NCI-H69 (cell line): ENCODE measurements at places on chromosomes 13 and 19.

- peak; percentile 26 for DNase-seq
These were observed 2.8 kb upstream of the F10 start for GRCh38 chr13:113119822-113120189.

DNA sequence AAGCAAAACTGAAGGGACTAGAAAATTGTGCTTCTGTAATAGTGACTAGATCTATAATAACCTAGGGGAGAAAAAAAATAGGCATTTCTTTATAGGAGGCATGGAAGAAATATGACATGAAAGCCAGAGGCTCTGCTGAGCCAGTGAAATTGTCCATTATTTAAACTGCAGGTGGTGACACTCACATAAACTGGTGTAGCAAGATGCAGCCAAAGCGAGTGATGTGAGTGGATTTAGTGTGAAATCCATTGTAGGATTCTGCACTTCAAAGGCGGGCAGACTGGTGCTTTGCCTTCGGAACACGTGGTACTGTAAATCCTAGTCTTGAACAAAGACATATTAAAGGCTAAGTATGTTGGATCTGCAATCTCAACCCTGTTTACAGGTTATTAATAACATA, 361.9 kb downstream of the TBC1D4 start:
- DNase-seq: no peak

DNA sequence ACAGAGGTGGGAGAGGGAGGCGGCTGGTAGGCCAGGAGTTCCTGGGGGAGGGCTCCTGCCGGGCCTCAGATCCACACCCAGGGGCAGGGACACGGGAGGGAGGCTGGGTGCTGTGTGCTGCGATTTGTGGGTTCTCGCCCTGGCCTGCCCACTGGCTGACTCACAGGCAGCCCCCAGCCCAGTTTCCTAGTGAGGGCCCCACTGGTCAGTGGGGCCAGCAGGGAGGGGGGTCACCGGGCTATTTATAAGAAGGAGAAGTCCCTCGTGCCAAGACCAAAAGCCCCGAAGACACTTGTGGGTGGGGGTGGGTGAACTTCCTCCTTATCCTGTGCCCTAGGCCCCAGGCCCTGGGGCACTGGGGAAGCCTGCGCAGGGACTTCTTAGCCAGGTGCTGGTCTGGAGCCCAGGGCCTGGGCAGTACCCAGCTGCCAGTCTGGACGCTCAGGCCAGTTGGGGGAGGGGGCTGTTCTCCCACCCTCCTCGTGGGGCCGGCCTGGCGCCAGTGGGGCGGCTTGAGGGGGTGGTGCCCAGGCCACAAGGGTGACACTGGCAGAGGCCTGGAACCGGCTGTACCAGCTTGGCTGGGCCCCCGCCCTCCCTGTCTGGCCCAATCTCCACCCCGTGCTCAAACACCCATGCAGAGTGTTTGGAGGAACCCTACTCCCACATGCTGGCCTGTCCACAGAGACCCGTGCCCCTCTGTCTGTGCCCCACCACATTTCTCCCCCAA, 5.0 kb upstream of the JUNB start:
- DNase-seq: peak; percentile 29

DNA sequence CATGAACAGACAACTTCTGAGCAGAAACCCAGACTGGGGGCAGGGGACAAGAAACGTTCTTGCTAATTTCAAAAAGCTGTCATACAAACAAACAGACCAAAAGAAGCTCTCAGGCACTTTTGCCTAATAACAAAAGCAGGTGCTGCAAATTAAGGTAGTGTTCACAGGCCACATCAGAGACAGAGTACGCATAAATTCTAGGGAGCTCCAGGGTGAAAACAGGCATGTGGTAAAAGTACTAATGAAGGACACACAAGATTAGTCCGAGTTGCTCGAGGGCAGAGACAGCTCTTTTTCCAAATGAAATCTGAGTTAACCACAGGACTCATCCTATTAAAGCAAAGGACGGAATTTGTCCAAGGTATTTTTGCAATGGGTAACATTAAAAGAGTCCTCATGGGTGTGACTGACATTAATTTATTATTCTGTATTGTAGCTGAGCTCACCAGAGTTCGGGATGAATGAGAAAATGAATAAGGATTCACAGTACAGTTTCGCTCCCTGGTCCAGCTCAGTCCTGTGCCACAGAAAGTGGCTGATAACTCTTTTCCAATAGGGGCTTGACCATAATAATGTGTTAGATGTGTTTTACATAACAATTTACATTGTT, 197.3 kb downstream of the LHFPL6 start:
- DNase-seq: peak; percentile 61

GRCh38 chr13:44455769-44456168, 82.1 kb downstream of the SERP2 start:
- no peak for DNase-seq

- peak; percentile 75 for DNase-seq
These were observed 3.6 kb downstream of the ANO8 start for GRCh38 chr19:17331045-17331558.

DNA sequence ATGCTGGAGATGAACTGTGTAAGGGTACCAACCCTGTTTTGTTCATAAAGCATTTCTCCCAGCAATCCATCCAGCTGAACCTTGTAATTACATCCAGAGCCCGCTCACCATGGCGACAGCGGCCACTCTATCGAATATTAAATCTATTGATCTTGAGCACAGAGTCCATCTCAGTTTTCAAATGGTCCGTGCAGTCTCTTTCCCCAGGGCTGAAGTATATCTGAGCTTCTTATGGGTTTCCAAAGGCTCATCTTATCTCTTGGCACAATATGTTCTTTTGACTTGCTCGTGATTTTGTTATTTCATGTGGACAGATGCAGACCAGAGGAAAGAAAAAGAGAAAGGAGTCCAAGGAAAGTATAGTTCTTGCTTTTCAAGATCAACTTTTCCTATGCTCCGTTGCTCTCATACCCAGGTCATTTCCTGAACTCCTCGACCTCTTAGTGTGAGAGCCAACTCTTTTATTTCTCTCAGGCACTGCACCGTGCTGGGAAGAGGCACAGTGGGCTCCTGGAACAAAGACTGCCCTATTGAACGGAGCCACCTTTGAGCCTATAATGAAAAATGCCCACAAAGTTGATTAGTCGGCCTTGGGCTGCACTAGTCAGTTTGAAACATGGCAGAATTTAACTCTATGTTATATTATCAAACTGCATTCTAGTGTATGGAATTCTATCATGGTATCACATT, 66.7 kb downstream of the RFC3 start:
- no peak for DNase-seq

- peak; percentile 80 for DNase-seq
These were observed 28.8 kb upstream of the TUBGCP3 start for GRCh38 chr13:112616586-112617362.

GRCh38 chr13:98576200-98576945, 534 bp downstream of the STK24 start:
- DNase-seq: peak; percentile 72

DNA sequence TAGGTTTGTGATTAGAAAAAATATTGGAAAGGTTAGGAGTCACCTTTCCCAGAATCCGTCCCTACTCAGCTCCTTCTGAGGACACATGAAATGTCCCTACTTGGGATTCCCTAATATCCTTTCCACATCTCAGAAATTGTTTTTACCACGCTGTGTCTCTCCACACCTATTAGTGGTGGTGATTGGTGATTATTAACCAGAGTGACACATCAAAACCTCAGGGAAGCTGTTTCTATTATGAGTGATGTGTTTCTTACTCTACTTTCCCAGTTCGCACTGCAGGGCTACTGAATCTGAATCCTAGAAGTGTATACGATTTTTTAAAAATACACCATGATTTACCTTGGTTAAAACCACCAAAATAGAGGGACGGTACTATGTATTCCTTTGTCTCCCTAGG, 460.8 kb downstream of the TBC1D4 start:
- DNase-seq: no peak

DNA sequence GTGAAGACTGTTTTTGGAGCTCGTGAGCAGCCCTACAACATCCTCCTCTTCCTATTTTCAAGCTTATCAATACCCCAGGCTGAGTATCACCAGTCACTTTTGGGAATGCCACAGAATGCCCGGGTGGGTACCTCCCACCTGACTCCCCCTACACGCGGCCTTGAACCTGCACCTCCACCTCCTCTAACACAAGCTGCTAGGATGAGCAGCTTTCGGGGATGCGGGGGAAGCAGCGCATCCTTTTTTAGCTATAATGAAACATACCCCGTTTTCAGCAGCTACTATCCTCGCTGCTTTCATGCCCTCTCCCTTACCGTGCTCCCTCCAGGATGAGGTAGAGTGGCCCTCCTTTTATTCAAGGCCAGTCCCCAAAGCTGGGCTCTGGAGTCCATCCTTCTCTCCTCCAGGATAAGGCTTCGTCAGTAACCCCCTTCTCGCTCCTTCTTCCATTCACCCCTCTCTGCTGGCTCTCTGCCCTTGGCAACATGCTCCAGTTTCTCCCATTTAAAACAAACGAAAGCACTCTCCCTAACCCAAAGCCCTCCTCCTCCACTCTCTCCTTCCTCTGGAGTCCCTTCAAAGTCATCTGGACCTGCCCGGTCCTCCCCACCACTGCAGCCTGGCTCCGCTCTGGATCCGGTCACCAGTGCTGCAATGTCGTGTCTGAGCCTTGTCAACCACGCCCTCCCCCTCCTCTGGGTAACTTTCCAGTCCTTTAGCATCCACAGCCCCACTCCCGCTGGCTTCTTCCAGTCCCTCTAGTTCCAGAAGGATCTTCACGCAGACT, 55.3 kb downstream of the STK24 start:
- no peak for DNase-seq

DNA sequence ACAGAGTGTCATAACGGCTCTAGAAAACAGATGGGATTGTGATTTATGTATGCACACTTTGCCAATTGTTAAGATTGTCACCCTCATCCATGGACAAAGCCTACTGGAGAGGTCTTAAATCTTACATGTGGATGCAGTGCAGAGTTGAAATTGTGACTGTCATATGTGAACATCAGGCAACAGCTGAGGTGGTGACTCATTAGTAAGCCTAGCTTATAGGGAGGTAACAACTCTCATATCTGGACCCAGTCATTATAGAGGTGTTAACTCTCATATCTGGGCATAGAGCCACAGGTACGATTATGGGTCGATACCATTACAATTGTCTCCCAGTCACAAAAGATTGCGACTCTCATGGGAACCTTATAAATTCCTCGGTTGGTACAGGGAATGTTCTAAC, 29.8 kb upstream of the ZNF254 start:
- DNase-seq: no peak

GRCh38 chr19:30325676-30326392, 46.4 kb upstream of the ZNF536 start:
- DNase-seq: no peak

GRCh38 chr13:100382785-100383184, 205.8 kb downstream of the GGACT start:
- no peak for DNase-seq

GRCh38 chr13:31904941-31905824, 126.4 kb upstream of the FRY start:
- peak; percentile 49 for DNase-seq

GRCh38 chr19:29763196-29763595, 48.1 kb upstream of the C19orf12 start:
- DNase-seq: no peak

- DNase-seq: no peak
These were observed 81.2 kb upstream of the RAP2A start for GRCh38 chr13:97352815-97353214.

DNA sequence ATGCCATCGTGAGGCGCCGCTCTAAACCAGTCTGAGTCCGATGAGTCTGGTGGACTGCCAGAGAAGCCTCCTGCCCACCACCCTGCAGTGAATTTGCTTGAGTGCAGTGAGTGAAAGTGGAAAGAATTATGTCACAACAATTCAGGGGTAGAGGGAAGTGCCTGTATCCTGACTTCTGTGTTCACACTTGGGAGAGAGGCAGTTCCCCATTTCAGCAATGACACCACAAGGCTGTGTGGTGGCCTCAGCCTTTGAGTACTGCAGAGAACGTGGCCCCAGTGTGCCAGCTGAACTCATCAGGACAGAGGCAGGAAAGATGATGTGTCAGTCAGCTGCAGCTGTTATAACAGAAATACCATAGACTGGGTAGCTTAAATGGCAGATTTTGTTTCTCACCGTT, 155.6 kb downstream of the COG6 start:
- DNase-seq: no peak

DNA sequence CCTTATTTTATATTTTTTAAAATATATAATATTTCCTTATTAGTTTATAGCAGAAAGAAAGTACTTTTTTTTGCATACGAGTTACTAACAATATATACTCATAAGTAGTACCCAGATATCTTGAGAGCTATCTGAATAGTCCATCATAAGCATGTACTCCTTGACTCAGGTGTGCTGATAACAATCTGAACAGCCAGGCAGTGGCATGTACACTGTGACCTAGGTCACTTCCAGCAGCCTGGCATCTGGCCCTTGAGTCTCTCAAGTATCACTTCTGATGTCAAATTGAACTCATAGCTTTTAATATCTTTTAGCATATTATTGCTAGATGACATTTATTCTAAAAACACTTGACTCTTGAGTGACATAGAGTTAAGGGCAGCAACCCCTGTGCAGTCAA, 1576.7 kb downstream of the SLITRK1 start:
- DNase-seq: no peak

DNA sequence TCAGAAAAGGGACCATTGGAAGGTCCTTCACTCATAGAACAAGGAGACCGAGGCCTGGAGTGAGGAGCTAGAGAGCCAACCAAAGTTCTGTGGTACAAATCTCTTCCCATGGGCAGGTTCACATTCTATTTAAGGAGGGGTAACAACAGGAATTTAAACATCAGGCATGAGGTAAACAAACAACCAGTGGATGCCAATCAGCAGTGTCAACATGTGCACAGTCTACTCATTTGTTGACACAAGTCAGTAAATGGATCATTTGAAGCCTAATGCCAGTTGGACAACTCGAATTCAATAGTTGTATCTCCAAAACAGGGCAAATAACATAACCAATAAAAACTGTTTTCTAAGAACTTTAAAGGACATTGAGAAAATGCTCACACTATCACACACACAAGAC, 6.3 kb upstream of the DOCK9 start:
- DNase-seq: peak; percentile 60
